ENCODE measurements at places on chromosomes 13 and 19.

GRCh38 chr13:48775285-48775684 lies 121.6 kb downstream of the CYSLTR2 start:
- DNase-seq, result no peak

DNA sequence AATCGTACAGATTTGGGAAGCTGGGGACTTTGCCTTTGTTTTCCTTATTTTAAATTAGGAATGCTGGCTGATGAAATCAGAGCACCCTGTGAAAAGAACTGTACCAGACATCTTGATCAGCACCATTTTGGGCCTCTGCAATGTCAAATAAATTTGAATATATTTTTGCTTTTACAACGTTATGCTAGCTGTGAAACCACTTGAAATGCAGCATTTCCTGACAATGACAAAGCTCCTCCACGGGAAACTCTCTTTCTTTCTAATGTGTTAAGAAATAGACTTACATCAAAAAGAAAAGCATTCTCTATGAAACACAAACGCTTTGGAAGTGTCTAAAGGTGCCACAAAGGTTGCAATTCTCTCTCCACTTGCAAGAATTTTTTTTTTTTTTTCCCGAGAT lies 47.1 kb upstream of the MAP3K10 start:
- DNase-seq, result no peak

- DNase-seq, result no peak
Observed at GRCh38 chr13:22837980-22838647, 342.7 kb upstream of the SGCG start.

GRCh38 chr19:3046698-3047495 lies 15.4 kb downstream of the TLE5 start:
- no peak for DNase-seq

DNA sequence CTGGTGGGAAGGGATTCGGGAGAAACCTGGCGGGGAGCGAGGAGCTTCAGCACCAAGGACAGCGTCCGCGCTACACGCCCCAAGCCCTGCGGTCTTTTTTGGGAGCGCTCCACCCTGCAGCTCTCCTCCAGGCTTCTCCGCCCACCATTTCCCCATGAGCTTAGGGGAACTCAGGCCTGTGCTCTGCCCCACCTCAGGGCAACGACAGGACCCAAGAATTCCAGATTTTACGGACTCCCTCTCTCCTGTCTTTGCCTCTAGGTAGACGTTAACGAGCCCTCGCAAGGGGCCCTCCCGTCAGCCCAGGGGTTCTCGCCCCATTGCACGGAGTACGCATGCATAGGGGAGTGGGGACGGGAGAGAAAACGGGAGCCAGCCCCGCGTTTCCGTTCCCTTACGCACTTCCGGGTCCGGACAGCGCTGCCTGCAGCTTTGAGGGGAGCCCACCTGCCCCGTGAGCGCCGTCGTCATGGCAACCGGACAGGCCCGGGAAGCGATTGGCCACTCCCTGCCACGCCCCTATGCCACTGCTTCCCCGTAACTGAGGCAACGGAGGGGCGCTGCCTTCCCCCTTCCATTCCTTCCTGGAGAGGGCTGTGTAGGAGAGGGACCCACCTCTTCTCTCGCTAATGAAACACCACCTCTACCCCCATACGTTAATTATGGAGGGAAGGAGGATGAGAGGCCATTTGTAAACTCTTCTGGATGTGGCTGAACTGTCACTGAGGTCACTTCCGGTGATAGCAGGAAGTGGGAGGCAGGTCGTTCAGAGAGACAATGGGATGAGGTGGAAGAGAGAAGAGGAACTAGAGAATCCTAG lies 20.8 kb downstream of the NOVA2 start:
- DNase-seq, result no peak

- no peak for DNase-seq
Observed at GRCh38 chr19:44553478-44554171, 24.1 kb upstream of the CEACAM20 start.

GRCh38 chr19:47529018-47529742 lies 14.3 kb upstream of the NAPA start:
- no peak for DNase-seq

GRCh38 chr13:52348983-52349780 lies 56.8 kb downstream of the THSD1 start:
- DNase-seq, result peak; percentile 0

- DNase-seq, result no peak
Observed at GRCh38 chr19:4624733-4625362, 14.5 kb upstream of the TNFAIP8L1 start.

DNA sequence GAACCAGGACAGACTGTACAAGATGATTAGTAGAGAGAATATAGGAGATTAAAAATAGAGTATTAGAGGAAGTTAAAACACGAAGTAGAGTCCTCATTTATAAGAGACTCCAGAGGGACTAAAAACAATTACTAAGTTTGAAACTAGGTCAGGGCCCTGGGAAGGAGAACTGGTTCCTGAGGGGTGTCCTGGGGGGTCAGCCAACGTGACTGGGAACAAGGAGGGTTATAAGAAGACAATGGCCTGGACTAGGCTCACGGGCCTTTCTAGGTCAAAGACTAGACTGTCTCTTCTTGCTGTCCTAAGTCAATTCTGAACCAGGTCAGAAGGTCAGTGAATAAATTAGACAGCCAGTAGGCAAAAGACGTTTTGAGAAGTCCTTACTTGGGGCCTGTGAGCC lies 165.3 kb downstream of the IER2 start:
- no peak for DNase-seq

- DNase-seq, result no peak
Observed at GRCh38 chr19:18176367-18177310, 3.0 kb downstream of the IFI30 start.

DNA sequence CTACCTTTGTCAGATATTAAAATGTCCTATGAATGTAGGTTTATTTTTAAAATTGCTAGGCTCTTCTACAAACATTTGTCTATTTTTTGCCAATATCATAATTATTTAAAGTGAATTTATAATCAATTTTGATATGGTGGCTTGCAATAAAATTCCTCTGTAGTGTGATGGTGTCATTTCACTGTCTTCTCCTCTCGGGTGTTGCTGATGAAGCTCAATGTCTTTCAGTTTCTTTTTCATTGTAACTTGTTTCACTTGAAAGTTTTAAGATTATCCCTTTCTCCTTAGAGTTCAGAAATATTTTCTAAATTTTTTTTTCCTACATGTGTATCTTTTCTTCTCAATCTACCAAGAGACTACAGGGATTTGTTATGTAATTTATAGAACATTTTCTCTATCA lies 267.1 kb upstream of the EDNRB start:
- no peak for DNase-seq

DNA sequence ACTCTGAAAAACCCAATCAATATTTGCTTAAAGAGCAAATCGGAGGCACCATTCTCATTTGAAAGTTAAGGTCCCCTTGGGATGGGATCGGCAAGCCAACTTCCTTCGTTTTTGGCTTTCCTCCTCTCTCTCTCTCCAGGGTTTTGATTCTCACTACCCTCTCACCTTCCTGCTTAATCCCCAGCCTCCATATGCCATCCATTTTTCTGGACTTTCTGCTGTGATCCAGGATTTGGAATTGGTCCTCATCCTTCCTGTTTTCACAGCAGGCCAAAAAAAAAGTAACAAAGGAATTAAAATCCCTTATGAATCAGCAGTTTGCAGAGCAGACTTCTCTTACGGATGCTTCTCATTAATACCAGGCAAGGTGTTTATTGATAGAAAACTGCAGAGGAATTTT lies 283.1 kb upstream of the TMTC4 start:
- no peak for DNase-seq

DNA sequence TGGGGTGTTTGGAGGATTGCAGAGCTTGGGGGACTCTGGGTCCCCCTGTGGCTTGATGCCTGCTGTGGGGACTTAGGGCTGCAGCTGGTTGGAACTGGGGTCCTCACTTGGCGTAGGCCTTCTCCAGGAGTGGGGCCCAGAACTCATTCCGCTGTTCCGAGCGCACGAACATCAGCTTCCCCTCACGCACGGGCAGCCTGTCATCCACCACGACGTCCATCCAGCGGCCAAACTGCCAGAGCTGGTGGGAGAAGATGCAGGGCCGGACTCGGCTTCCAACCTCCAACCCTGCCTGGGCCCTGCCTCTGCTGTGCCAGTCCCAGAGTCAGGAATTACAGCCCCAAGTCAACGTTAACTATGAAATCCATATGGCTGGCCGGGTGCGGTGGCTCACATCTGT lies 2.6 kb downstream of the CAPN12 start:
- no peak for DNase-seq

- DNase-seq, result no peak
Observed at GRCh38 chr13:45086484-45086883, 33.8 kb upstream of the GTF2F2 start.

DNA sequence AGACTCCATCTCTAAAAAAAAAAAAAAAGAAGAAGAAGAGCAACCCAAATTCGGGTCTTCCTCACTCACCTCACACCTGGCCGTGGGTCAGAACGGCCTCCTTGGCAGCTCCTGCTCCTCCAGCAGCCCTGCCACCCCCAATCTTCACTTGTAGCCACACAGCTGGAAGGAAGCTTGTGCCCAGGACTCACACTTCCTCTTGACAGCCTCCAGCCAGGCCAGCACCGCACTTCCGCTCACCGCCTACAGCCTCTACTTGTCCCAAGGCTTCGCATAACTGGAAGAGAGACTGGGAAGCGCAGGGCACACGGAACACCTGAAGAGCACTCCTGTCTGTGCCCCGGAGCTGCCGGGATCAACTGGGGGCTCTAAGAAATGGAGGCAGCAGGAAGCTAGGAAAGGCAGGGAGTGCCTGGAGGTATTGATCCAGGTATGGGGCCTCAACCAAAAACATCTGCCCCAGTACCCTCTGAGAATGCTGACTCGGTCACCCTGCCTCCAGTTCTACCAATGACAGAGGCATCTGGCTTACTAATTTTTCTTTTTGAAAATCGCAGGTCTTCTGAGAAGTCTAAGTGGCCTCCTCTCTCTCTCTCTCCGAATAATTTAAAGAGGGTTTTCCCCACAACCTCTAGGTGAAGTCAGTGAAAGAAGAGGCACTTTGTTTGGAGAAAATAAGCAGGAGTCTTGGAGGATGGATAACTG lies 31.1 kb upstream of the ATP12A start:
- no peak for DNase-seq

DNA sequence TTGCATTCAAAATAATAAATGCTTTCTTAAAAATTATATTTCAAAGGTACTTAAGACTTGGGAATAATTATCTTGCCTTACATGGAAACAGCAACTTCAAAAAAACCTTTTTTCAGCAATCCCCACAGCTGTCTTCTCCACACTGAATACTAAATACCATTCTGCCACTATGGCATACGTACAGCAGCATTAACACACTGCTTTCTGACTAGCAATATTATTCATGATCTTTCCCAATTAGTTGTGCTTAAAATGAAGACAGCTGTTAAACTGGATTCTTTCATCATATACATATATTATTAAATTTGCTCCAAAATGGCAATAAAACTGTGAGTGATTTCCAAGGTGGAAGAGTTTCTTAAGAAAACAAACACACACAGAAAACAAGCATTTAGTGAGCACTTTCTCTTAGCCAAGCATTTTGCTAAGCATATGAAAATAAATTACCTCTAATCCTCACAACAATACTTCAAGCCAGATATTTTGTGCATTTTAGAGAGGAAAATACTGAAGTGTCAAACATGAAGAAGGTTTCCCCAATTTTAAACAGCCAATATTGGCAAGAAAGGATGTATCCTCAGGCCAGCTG lies 609.5 kb downstream of the SLITRK1 start:
- DNase-seq, result no peak

DNA sequence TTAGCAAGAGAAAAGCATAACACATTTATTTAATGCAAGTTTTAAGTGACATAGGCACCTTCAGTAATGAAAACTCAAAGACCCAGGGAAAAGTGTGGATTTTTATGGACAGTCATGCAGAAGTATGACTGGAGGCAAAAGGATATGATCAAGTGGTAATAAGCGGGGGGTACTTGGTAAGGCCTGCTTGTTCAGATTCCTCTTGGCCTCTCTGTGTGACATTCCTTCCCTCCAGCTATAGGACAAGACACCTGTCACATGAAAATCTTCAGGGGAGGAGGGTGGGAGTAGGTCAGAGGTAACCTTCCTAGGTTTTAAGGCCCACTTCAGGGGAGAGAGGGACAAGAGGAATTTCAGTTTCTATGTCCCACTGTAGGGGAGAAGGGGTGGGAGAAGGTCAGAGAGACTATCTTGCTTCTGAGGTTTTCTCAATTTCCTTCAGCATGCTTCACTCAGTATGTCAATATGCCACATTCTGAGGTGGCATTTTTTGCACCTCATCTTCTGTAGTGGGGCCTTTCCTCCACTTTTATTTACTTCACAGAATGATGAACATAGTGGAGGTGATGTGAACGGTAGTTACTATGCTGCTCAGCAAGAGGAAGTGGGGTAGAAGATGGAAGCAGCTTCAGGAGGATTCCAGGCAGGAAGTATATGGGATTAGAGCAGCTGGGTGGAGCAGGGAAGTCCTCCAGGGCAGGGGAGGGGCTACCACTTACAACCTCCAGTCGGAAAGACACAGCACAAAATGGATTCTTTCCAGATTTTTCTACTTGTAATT lies 73.2 kb upstream of the RFC3 start:
- no peak for DNase-seq
